Left renal cortex interstitium (tissue), 4 donors: ENCODE measurements at places on chromosomes 5 and 9. TPM values are rescaled to one million over a fixed set of nuclear protein-coding genes. Genes with fewer than 3 reads are reported as not detected.

DNA sequence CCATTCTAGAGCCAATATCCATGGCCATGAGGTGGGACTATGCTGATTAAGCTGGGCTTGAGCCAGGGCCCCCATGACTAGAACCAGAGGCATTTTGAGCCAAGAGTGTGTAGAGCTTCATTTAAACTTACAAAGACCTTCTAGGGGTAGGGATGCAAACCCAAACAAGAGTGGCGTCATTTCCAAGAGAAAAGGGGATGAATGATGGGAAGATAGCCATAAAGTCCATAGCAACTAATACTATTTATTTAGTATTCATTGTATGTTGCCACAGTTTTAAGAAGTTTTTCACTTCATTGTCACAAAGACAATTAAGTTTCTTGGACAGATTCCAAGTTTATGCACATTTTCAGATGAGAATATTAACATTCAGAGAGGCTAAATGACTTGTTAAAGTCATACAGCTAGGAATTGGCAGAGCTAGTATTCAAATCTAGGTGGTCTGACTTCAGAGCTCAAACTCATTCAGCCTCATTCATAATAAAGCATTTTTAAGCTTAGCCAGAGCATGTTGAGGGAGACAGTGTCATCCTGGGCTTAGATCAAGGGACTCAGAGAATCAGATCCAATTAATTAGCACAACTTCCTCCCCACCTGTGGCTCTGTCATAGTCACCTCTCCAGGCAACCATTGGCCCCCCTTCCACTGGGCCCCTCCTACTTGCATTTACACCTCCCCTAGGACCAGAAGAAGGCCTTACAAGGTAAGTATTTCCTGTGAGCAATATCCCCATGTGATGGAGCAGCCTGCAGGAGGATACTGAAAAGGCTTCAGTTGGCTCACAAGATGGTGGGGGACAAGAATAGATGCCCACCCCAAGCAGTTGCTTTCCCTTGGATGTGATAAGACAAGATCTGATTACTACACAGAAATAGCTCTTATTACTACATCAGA lies 95.0 kb upstream of the PCSK1 start:
- DNase-seq, result no peak

DNA sequence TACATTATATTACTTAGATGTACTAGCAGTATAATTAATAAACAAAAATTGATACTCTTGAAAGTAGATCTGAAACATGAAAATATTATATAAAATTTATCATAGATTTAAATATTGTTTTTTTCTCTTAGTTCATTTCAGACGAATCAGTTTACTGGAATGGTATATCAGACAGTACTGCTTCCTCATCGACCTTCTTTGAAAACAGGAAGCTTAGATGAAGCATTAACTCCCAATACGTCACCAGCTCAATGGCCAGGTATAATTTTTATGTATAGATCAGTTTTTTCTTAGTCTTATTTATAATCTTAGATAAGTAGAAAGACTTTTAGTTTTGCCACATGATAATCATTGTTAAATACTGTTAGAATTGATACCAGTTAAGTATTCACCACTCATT lies 106.3 kb downstream of the DMXL1 start:
- no peak for DNase-seq

Gene CMYA5
- polyA plus RNA-seq, result 16.6 TPM

- DNase-seq, result no peak
These were observed 225.6 kb downstream of the SPOCK1 start for GRCh38 chr5:137273511-137273910.

DNA sequence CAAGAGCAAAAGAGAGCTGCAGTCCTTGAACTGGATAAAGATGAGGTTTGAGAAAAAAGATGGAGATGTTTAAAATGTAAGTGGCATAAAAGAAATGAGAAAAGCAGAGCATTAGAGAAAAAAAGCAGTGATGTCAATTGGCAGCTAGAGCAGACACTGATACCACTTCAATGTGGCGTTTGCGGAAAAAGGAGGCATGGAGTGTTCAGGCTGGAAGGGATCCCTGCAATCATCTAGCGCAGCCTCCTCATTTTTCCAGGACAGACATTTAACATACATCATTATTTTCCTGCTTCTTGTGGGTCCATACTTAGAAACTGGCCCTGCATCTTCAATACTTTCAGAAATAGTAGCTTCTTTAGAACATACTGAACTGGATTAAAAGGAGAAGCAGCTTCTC lies 563.8 kb downstream of the PTPRD start:
- no peak for DNase-seq
